ENCODE measurements at places on chromosomes 12 and 14.

DNA sequence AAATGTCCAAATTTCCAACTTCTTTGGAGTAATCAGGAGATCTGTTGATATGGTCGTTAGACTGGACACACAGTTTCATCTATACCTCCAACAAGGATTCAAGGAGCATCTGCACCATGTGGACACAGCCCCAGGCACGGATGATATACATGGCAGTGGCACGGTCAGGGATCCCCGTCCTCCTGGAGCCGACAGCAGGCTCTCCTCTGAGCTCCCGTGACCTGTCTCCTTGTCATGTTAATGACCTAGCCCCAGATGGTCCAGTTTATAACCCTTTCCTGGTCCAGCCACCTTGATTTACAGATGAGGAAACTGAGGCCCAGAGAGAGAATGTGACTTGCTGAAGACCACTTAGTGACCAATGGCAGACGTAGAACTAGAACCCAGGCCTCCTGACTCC is 16.5 kb upstream of the SERPINA4 start:
- no peak for DNase-seq

- peak; percentile 49 for DNase-seq
Measured at GRCh38 chr12:2084553-2085296, 31.9 kb downstream of the CACNA1C start.

- no peak for DNase-seq
Measured at GRCh38 chr12:106645465-106646330, 62.9 kb downstream of the RFX4 start.

GRCh38 chr12:95600567-95600966 is 49.3 kb upstream of the USP44 start:
- no peak for DNase-seq

DNA sequence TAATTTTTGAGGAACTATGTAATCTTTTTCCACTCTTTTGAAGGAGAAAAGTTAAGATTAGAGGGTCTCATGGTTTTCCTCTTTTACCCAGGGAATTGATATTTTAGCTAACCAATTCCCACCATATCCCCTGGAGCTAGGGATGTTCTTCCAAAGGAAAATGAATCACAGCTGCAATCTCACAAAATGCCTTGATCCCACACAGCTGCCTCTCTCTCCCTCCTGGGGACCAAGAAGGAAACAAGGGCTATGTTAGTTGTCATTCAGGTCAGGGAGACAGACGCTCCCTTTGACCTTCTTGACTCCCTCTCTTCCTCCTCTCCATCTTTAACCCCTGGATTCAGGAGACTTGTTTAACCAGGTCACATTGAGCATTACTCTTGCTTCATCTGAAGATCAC is 9.5 kb downstream of the DCN start:
- no peak for DNase-seq

- DNase-seq, result peak; percentile 40
Measured at GRCh38 chr14:102593061-102593824, 794 bp downstream of the RCOR1 start.

DNA sequence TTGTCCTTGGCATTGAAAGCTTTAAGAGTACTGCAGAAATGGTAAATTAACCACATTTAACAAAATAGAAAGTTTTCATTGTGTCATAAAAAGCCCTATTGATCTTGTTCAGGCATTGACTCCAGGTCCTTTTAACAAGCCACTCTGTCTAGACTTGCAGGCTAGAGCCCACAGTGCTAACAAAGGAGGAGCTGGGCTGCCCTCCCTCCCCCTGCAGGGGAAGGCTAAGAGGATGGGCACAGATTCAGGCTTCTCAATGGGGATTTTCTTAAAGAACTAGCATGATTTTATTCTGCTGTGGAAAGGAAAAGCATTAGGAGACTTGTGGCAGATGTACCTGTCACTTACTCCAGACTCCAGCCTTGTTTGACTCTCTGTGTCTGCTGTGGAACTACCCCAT is 463.6 kb downstream of the NRXN3 start:
- DNase-seq, result no peak

DNA sequence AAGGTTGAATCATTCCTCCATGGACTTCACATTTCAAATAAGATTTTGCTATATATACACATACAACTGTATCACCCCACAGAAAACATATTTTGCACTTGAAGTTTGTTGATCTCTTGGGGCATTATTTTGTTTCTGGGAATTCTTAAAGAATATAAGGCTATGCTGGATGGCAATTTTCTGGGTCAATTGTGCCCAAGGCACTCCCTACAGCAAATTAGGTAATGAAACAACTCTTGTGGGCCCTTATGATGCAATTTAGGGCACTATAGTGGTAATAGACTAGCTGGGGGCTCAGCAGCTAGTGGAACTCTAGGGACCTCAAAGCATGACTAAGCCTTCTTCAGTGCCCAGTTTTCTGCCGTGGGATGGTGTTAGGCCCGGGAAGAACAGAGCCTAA is 444.4 kb downstream of the NRXN3 start:
- DNase-seq, result no peak

- no peak for DNase-seq
Measured at GRCh38 chr12:65318186-65318685, 39.8 kb downstream of the MSRB3 start.

DNA sequence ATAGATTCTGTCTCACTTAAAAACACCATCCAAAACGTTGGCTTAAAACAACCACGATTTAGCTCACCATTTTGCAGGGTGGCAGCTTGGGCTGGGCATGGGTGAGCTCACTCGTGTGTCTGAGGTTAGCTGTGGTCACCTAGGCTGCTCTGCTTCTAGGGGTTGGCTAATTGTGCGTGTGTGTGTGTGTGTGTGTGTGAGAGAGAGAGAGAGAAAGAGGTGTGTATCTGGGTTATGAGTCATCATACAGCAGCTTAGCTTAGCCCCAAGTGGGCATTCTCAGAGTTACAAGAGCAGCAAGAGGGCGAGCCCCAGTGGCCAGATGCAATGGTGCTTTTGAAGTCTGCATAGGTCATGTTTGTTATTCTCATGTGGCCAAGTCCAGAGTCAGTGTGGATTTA is 6.0 kb downstream of the FBXW8 start:
- DNase-seq, result no peak

GRCh38 chr12:57983146-57983857 is 41.9 kb downstream of the ATP23 start:
- peak; percentile 42 for DNase-seq

DNA sequence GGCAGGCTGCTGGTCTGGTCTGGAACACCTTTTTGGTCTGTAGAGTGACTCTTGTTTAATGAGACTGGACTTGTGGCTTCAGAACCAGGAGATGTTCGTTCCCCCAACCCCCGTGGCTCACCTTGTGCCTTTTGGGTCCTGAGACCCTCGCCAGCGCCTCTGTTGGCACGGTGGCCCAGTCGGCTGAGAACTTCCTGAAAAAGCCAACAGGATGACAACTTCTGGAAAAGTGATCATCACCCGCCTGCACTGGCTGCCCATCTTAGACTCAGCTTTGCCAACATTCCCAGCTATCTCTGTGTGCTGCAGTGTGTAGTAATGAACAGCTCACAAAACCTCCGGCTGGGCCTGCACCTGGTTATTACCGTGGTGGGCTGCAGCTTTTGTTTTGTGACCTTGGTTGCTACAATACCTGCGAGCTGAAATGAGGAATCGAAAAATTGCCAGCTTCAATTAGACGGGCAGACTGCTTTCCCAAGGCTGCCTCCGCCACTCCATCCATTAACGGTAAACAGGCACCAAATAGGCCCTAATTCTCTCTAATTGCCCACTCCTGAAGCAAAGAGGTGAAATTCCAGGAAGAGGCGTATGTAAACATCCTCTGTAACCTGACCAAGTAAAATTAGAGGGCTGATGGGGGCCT is 16.0 kb downstream of the MEG3 start:
- no peak for DNase-seq

GRCh38 chr14:103517721-103518421 is 4.8 kb downstream of the CKB start:
- no peak for DNase-seq

GRCh38 chr12:1126091-1126490 is 135.1 kb downstream of the ERC1 start:
- no peak for DNase-seq

DNA sequence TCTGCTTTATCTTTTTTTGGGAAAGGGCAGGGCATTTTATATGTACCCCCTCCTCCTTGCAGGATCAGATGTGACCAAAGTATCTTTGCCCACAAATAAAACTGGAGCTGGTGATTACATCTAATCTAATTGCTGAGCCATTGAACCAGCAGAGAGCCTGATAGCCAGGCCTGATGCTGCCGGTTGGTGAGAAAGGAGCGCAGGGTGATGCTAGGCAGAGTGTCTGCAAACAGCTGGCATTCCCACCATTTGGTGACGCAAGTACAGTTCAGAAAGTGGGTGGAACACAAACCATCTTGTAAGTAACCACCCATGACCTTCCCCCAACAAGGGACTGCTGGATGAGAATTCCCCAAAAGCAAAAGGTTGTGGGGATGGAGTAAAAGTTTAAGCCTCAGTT is 12.7 kb downstream of the DPPA3 start:
- no peak for DNase-seq

DNA sequence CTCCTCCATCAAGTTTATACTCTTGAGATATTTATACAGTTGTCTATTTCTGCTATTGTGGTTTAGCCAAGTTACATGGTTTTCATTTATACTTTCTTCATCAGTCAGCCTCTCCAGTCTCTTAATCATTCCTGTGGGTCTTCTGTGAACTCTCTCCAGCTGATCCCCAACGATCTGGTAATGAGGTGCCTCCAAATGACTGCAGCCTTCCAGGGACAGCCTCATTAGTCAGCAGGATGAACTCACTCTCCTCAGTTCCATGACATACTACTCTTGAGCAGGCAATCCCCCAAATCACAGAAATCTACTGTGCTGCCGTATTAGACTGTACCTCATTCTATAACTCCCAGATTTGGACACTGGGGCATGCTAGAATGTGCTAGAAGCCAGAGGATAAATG is 15.3 kb downstream of the AREL1 start:
- DNase-seq, result peak; percentile 8

- DNase-seq, result peak; percentile 85
Measured at GRCh38 chr14:54312166-54312801, 84.5 kb upstream of the CDKN3 start.

DNA sequence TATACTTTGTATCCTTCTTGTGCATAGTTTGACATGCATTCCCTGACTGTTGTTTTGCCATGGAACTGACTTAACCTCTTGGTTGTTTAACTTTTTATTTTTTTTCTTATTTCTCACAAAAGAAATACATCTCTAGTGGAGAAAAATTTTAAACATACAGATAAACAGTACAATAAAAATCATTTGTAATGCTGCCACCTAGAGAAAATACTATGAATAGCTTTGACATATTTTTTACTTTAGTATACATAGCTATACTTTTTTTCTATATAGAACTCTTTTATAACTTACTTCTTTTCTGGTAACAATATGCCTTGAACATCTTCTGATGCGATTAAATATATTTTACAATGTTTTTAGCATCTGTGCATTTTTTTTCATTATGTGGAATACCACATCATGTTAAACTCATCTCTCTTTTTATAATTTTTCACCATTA is 184.5 kb downstream of the AKAP6 start:
- no peak for DNase-seq

- no peak for DNase-seq
Measured at GRCh38 chr12:64916411-64917261, 92.2 kb downstream of the TBC1D30 start.

GRCh38 chr14:69259527-69260189 is at the start of gene GALNT16:
Gene GALNT16 (plus strand): TSS chr14:69260158. CDS start chr14:69260291, 133 bp downstream.
- DNase-seq, result no peak

DNA sequence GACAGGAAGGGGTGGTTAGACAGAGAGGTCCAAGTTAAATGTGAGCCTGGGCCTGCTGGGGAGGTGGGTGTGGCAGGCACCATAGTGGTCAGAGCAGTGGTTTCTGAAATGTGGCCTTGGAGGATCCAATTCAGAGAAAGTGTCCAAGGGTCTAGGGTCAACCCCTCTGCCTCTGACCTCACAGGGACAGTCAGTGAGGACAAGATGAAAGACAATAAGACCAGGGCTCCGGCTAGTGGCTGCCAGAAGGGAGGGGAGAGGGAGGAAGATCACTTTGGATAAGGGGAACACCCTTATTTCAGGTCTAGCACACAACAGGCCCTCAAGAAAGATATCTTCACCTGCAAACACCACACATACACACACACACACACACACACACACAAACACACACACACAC is 335.1 kb downstream of the MED13L start:
- no peak for DNase-seq

- DNase-seq, result no peak
Measured at GRCh38 chr12:47808574-47809365, 10.9 kb downstream of the HDAC7 start.

DNA sequence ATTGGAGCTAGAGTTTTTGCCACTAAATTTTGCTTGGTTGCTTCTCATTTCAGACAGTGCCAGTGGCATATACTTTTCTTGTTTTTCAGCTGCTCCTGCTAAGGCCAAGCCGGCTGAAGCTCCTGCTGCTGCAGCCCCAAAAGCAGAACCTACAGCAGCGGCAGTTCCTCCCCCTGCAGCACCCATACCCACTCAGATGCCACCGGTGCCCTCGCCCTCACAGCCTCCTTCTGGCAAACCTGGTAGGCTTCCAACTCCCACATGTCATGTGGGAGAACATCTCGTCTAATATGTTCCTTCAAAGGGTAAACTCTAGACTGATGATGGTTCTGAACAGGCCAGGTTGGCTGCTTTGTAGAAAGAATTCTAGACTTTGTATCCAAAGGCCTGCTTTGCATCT is 11.0 kb downstream of the DLST start:
- DNase-seq, result no peak

DNA sequence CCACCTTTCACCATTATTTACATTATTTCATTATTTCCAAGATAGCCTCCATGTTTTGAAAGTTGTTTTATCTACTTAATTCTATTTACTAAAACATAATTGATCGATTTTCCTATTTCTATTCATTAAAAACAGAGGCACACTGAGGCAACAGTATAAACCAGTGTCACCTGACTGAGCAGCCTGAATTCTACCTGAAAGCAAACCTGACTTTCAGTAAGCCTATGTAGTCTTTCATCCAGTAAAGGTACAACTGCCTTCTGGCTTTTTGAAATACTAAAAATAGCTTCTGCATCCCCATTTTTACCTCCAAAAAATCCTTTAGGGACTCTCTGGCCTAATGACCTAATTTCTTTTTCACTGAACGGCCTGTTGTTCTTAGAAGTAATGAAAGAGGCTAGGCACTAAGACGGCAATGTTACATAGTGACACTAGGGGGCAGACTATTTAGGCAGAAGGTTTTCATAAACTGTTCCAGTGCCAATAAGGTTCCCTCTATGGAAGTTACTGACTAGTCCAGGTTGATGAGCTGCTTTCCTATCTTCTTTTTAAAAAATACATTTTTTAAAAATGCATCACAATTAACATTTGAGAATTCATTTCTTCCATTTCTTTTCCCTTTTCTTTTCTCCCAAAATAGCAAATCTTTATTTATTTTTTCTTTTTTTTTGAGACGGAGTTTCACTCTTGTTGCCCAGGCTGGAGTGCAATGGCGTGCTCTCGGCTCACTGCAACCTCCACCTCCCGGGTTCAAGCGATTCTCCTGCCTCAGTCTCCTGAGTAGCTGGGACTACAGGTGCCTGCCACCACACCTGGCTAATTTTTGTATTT is 17.5 kb downstream of the ANAPC5 start:
- peak; percentile 74 for DNase-seq

GRCh38 chr12:13537623-13538022 is 341.1 kb downstream of the EMP1 start:
- no peak for DNase-seq

Measured in amniotic stem cell (primary cell).